Activated gamma-delta T cell (primary cell): ENCODE measurements at places on chromosomes 13 and 19.
A peak's percentile ranks its signal among the peaks of the same experiment; 100 is the strongest.

DNA sequence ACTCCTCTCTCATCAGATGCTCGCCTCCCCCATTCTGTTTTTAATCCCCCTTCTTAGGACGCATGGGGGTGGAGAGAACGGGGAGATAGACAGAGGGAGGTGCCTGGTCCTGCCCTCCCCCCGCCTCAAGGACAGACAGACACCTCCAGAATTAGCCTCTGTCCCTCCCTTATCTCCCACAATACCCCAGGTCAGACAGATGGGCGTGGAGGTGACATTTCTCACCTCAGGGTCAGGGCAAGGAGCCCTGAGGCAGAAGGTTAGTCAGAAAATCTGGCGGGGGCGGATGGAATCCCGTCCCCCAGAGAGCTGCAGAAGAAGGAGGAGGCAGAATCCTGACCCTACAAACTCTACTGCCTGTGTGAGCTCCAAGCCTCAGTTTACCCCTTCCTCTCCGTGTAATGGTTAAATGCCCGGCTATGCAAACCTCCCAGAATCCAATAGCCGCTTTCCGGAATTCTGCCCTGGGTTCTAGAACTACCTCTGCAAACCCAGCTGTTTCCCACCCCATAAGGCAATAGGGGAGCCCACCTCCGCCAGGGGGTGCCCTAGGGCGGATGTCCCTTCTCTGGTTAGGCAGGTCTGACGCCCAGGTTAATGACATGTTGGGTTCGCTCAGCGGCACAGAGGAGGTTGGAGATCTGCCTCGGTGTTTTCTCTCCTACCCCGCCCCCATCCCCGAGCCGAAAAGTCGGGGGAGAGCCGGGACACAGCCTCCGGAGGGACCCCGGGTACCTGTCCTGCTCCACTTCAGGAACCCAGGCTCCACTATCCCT lies 900 bp downstream of the PPP1R13L start:
- DNase-seq, result no peak

DNA sequence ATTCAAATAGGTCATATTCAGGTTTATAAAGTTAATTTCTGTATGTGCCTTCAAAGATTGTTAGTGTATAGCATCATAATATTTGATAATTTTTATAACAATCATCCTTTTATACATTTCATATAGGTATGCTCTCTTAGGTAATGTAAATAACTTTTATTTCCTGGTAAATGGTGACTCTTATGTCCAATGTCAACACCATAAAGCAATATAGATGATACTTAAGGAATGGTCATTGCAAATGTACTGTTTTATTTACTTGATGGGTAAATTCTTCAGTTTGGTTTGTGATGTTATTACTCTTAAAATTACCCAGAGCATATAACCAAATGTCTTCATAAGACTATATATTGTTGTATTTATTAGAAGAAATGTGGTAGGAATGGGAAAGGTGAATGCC lies 928.7 kb downstream of the PCDH9 start:
- no peak for DNase-seq

DNA sequence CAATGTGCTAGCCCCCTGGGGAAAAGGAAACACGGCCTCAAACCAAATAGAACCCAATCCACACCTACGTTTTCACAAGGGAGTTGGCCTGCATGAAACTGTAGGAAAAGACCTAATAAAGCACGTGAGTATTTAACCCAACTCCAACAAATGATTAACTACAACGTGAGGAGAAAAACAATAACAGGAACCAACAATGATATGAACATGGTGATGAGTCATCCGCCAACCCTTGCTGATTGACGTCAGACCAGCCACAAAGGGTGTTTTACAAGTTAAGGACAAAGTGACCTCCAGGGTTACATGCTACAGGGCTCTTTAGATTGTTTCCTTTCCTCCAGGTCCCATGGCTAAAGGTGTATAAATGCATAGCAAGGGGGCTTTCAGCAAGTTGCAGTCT lies 460.5 kb downstream of the COG6 start:
- no peak for DNase-seq

DNA sequence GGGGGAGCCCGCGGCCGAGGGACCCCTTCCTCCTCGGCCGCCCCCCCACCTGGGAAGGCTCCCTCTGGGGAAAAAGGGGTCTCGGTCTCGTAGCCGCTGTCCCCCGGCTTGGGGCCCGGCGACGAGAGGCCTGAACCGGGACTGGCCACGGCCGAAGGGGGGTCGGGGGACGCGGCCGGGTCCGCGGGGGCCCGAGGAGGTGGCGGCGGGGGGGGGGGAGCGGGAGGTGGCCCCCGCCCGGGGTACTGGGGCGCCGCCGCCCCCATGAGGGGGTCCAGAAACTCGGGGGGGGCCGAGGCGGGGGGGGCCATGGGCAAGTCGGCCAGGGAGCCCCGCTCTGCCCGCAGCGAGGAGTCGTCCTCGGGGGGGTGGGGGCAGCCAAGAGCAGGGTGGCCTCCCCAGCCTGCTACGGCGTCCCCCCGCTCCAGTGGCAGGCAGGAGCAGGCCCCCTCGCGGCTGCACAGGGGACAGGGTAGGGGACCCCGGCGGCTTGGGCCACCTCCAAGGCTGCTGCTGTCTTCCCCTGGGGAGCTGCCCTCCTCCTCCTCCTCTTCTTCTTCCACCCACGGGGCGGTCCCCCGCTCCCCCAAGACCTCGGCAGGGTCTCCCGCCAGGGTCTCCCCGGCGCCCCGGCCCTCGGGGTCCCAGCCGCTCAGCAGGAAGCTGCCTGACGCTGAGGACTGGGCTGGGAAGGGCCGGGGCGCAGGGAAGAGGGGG lies 12.9 kb downstream of the LMTK3 start:
- no peak for DNase-seq

- peak; percentile 54 for DNase-seq
These were observed 4.9 kb upstream of the TNFSF14 start for GRCh38 chr19:6674868-6675305.

DNA sequence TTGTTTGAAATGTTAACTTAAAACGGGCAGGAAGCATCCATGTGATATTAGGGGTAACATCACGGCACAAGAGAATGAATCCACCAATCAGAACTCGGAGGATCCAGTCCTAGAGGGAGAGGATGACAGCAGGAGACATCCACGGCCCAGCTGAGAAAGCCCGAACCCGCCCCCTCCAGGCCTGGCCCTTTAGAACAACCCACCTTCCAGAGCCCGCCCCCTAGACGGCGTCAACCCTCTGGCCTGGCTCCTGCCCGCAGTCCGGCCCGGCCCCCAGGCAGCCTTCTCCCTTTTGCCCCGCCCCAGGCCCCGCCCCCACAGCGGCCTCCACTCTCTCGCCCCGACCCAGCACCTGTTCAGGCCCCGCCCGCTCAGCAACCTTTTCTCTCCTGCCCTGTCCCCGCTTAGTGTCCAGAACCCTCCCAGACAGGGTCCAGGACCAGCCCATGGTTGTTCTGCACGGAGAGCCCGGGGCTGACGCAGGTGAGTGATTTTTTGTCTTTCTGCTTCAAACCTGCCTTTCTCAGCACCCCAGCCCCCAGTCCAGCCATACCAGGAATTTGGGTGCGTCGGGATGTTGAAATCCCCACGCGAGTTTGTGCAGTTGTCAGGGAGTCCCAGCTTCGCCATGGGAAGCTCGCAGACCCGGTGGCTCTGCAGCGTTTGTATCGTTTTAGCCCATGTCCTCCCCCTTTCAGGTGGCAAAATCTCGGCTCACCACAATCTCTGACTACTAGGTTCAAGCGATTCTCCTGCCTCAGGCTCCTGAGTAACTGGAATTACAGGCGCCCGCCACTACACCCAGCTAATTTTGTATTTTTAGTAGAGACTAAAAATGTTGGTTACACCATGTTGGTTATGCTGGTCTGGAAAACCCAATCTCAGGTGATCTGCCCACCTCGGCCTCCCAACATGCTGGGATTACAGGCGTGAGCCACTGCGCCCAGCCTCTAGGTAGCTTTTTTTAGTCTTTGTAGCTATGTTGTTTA lies 16.1 kb downstream of the ZNF816 start:
- DNase-seq, result no peak

GRCh38 chr19:48394331-48395169 lies 1.1 kb downstream of the GRIN2D start:
- no peak for DNase-seq

- no peak for DNase-seq
These were observed 10.3 kb downstream of the ELAVL1 start for GRCh38 chr19:7994928-7995809.

GRCh38 chr13:44843403-44843802 lies 145.9 kb downstream of the NUFIP1 start:
- no peak for DNase-seq

DNA sequence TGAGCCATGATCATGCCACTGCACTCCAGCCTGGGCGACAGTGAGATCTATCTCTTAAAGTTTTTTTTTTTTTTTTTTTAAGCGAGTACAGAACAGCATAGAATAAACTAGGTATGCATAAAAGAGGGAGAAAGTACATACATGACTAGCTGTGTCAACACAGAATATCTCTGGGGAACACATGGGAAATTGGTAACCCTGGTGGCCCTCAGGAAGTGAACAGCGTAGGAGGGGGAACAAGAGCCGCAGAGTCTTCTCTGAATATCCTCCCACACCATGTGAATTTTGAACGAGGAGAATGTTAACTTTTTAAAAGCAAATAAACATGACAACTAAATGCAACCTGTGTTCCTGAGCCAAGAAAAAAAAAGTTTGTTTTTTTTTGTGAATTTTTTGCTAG lies 15.2 kb downstream of the PHLDB3 start:
- DNase-seq, result no peak

- DNase-seq, result no peak
These were observed 50.6 kb downstream of the USPL1 start for GRCh38 chr13:30668312-30668711.

GRCh38 chr13:77028202-77028601 lies 1.2 kb upstream of the FBXL3 start:
- no peak for DNase-seq

DNA sequence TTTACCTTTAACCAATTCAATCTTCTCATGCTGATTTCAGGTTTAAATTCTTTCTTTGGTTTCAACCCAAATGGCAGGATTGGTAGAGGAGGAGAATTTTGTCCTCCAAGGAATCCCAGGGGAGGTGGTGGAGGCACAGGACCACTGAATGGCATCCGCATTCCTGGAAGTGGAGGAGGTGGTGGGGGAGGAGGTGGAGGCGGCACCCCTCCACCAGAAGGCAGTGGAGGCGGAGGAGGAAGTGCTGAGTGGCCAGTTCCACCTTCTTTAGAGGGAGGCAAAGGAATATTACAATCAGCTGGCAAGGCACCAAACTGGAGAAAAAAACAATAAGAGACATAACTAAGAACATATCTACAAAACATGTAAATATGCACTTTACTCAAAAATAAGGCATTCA lies 192.9 kb downstream of the DIAPH3 start:
- no peak for DNase-seq

DNA sequence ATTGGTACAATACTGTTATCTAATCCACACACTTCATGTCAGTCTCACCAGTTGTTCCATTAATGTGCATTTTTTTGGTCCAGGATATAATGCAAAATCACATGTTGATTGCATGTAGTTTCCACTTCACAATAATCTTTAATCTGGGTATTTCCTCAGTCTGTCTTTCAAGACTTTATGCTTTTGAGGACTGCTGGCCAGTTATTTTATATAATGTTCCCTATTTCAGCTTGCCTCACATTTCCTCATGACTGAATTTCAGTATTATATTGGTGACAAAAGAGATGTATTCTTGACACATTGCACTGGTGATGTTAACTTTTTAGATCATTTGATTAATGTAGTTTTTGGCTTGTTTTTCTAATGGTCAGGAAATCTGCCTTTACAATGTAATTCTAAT lies 368.3 kb downstream of the IRS2 start:
- no peak for DNase-seq

- DNase-seq, result no peak
These were observed 521.3 kb downstream of the UQCRFS1 start for GRCh38 chr19:28691683-28692082.

GRCh38 chr13:101691341-101691860 lies 238.9 kb downstream of the ITGBL1 start:
- DNase-seq, result no peak

- no peak for DNase-seq
These were observed 5.2 kb upstream of the TM6SF2 start for GRCh38 chr19:19278315-19278714.

DNA sequence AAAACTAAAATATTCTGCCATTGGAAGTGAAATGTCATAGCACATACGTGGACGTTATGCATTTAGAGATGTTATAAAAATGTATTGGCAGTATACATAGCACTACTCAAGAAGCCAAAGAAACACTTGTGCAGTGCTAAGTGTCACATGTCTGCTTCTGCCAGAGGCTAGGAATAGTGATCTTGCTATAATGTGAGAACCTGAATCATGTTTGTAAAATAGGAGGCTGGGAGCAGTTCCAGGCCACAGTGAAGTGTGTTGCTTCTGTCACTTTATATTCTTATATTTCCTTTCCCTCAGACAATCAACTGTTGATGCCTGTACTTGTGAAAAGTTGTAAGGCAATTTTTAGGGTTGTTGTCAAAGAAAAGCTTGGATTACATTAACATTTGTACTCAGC lies 3.4 kb downstream of the TRAPPC2B start:
- DNase-seq, result no peak

DNA sequence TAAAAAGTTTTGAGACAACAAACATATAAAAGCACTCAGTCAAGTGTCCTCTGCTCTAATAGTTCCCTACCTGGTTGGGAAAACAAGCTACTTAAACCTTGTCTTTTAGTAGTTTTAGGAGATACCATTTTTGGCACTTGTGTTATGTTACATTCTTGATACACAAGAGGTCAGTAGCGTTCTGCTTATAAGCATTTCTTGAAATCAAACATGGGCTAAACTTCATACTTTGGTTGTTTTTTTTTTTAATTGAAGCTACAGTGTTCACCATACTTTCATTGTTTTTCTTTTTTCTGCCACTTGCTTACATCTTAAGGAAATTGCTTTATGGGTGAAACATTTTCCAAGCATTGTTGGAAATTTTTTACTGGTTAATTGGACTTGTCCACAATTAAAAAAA lies 12.9 kb downstream of the NHLRC3 start:
- no peak for DNase-seq

GRCh38 chr13:93964146-93964512 lies 515.4 kb downstream of the DCT start:
- DNase-seq, result no peak

DNA sequence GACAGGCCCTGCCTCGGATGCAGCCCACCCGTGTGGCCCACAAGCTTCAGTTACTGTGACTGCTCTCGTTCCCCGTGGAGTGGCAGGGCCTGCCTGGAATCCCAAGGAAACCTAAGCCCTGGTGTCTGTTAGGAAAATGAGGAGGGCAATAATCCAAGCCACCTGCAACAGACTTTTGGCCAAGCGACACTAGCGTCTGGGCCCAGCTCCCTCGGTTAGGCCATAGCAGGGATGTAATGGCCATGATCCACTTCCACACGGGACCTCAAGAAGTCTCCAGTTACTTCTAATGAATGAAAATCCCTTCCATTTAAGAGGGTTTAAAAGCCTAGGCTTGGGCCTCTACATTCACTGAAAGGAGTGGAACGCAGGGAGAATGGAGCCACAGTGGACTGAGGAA lies 8.9 kb downstream of the ZC3H4 start:
- DNase-seq, result no peak

DNA sequence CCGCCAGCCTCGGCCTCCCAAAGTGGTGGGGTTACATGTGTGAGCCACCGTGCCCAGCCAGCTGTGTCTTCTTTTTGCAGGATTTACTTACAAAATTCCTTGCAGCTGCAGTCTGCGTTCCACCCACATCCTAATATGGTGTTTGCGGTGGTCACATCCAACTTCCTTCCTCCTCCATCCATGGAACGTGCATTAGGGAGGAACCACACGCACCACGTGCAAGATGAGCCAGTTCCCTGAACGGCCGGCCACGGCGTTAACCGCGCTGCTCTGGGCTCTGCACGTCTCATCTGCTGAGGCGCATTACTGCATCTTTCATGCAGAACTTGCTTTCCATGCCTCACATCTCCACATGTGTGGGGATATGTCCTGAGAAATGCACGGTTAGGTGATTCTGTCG lies 13.0 kb upstream of the SIGLEC11 start:
- DNase-seq, result no peak
